ENCODE measurements at places on chromosomes 3 and 15.

DNA sequence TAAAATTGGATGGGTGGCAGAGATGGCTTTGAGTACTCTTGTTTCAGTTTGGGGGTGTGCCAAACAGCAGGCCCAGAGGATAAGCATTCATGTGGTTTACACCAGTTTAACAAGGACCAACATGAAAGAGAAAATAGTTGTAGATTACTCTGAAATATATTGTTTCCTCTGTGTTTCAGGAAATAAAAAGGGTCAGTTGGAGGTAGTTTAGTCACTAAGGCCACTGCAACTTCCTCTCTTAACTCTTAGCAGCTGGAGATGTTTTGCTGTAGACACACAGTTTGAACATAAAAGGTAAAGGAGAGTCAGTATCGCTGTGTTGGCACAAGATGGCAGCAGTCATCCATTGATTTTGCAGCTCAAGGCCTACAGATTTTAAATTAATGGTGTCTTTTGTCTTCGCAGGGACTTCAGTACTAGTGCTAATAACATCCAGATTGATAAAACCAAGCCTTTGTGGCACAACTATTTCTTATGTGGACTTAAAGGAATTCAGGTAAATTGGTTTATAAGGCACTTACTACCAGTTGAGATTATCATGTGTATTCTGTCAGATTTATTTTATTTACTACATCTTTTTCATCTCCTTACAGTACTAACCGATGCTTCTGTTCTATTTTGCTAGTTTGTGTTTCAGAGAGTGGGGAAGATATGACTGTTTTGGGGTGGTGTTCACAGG, 65.5 kb downstream of the GALK2 start:
- peak; percentile 24 for DNase-seq

DNA sequence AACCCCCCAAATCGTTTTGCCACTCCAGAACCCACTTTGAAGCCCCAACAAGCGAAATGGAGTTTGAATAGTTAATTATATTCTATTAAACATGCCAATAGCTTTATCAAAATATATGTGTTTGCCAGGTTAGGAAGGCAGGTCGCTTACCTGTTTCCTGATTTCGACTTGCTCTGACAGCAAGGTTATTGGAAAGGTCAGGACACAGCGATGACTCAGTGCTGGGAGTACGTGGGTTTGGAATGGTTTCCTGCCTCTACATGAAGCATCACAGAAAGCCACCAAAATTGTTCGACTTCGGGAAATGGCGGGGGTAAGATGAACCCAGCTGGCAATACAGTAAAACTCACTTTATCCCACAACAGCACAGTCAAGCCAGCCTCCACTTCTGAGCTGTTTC, 135.6 kb upstream of the ABI3BP start:
- DNase-seq: no peak

- no peak for DNase-seq
Measured at GRCh38 chr15:79592126-79592525, 160.0 kb downstream of the MINAR1 start.

GRCh38 chr3:73449774-73450173, 175.0 kb downstream of the PDZRN3 start:
- DNase-seq: no peak

DNA sequence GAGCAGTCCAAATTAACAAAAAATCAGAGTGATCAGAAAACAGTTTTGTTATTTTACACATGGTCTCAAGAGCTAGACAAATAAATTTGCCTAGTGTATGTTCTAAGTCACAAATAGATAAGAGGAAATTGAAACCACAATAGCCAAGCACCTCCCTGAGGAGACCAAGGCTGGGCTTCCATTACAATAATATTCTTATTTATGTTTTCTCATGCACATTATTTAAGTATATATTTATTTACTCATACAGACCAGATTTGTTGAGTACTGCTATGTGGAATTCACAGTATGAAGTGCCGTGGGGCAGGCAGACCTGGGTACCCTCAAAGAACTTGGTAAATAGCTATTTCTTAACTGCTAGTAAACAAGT, 242.3 kb upstream of the ICE2 start:
- no peak for DNase-seq

- peak; percentile 75 for DNase-seq
Measured at GRCh38 chr15:64651601-64652191, 123.7 kb downstream of the RBPMS2 start.

- DNase-seq: no peak
Measured at GRCh38 chr3:27146786-27147185, 222.4 kb downstream of the NEK10 start.

- no peak for DNase-seq
Measured at GRCh38 chr3:52856666-52857065, 21.8 kb upstream of the MUSTN1 start.

- DNase-seq: no peak
Measured at GRCh38 chr3:42495393-42495792, 7.0 kb upstream of the VIPR1 start.

GRCh38 chr3:142947352-142947751, 16.1 kb downstream of the PAQR9 start:
- no peak for DNase-seq

GRCh38 chr3:10937141-10937825, 55.3 kb upstream of the SLC6A1 start:
- no peak for DNase-seq

Data from NCI-H1417 (cell line).